OCI-LY7 (cell line): ENCODE measurements at places on chromosomes 5 and 9.

DNA sequence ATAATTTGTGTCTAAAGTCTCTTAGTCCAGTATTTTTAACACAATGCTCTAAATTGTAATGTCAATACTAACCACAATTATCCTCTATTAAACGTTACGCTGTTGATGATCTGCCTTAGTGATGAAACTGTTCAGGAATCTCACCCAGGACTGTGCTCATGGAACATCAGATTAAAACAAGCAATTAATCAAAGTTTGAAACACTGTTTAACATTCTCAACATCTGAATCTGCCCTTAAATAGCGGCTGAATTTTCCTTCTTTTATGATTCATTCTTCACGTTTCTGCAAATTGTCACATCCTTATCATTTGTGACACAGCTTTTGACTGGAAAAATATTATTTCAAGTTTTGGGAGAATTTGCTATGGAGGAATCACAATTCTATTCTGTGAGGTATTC, 113.8 kb downstream of the MARCHF11 start:
- no peak for DNase-seq

GRCh38 chr5:175753536-175754402, 95.9 kb downstream of the HRH2 start:
- no peak for DNase-seq

GRCh38 chr9:101860920-101861319, 122.5 kb upstream of the GRIN3A start:
- no peak for DNase-seq

DNA sequence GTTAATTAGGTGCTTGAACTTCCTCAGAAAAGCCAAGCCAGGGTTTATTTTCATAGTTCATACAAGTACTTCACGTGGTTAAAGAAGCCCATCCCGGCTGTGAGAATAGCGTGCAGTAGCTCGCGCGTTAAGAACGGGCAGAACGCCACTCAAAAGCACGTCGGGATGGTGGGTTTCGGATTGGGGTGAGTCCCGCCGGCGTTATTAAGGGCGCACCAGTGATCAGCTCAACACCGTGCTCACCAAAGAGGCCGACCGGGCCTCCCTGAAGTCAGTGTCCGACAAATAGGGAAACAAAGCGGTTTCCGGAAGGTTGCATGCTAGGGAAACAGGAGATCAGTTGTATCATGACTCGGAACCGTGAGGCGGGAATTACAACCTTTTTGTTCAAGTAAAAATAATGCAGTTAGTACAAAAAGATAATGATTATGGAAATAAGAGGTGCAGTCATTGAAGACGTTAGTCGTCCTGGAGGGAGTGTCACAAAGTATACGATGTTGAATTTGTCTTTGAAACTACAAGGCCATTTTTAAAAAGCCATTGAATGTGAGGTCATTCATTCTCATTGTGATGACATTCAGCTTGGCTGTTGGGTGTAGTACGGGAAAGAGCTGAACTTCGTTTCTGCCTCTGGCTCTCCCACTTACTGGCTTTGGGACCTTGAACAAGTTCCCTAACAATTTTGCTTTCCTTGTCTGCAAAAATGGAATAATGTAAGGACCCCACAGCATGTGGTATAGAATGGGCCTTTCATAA, 992 bp downstream of the SETD9 start:
- no peak for DNase-seq

DNA sequence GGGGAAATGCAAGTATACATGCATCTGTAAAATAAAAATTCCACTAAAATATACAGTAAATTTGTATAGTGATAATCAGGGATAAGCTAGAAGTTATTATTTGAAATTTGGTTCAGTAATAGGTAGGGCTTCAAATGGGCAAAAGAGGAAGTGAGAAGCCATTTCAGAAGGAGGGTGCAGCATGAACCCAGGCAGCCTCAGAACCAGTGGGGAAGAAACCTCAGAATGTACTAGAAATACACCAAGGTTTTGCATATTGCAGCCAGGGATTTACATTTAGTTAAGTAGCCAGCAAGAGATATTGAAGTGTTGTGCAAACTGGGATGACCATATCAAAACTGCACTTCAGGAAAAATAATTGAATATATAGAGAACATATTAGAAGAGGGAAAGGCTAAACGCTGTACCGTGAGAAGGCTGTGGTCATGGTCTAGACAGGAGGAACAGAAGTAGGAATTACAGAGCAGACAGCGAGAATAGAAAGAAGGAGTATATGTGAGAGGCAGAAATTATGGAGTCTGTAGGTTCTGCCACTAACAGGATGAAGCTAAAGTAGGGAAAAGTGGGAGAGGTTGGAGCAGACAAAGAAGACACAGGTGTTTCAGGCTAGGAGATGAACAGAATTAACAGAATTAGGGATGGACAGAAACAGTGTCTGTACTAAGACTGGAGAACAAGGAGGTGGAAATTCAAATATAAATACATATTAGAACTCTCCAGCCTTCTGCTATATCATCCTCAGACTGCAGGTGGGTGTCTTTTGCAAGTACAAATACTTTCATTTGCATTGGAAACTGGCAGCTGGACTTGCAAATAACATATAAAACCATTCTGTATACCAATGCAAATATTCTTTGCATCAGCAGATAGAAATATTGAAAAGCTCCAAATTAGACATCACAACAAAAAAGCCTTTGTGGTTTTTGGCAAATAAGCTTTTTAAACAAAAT, 335.6 kb downstream of the ZNF608 start:
- peak; percentile 73 for DNase-seq

DNA sequence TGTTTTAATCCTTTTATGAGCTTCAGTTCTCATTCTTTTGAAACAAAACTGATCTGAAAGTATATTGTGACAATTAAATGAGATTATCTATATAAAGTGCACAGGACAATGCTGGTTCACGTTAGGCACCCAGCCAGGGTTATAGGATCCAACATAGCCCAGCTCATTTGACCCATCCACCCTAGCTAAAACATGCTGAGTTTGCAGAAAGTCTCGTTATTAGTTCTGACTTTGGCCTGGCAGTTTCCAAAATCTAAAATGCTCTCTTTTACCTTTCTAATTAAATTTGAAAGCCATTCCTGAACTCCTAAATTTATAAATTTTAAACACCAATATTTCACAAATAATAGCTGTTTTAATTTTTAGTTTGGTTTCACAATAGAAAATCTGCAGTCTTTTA, 131.9 kb upstream of the PTPRD start:
- DNase-seq: no peak

DNA sequence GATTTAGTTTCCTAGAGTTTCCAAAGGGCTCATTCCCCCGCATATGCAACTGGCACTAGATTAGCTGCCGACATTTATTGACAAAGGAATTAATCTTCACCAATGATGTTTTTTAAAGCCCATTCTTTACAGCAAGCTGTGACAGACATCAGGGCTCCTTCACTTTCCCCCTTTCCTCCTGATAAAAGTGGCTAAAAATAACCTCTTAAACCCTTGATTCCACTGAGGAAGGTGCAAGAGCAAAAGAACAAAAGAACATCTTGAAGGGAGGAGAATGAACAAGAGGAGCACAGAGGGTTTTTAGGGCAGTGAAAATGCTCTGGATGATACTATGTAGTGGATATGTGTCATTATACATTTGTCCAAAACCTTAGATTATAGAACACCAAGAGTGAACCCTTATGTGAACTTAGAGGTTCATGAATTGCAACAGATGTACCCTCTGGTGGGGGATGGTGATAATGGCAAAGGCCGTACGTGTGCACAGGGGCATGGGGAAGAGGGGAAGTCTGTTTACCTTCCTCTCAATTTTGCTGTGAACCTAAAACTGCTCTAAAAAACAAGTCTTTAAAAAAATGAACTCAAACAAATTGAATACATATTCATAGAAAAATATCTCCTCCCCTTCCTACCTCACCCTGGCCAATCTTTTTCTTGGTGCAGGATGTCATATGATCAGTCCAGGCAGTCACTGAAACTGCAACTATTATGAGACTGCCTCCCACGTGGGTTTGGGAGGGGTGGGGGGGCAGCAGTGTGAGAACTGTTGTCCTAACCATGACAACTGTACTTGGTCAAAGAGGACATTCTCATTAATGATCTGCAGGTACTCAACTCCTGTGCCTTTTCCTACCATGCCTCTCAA, 83.0 kb downstream of the MARCHF3 start:
- no peak for DNase-seq
